CD4-positive, alpha-beta memory T cell (primary cell): ENCODE measurements at places on chromosomes 16 and 17. TPM values are rescaled to one million over a fixed set of nuclear protein-coding genes. Genes with fewer than 3 reads are reported as not detected.

Gene SRCAP
- 35.4 TPM for polyA plus RNA-seq

Gene TBC1D28
- polyA plus RNA-seq = not detected

Gene GINS2
- polyA plus RNA-seq = 0.55 TPM

Gene TPSB2
- polyA plus RNA-seq = not detected

- no peaks in the 10 kb centered on the region for H3K36me3 ChIP-seq
- H3K27ac ChIP-seq = no peak overlapping the region
- no peaks in the 10 kb centered on the region for H3K27me3 ChIP-seq
- no peak for DNase-seq
Measured at GRCh38 chr16:76125871-76126270, 151.3 kb upstream of the CNTNAP4 start.

DNA sequence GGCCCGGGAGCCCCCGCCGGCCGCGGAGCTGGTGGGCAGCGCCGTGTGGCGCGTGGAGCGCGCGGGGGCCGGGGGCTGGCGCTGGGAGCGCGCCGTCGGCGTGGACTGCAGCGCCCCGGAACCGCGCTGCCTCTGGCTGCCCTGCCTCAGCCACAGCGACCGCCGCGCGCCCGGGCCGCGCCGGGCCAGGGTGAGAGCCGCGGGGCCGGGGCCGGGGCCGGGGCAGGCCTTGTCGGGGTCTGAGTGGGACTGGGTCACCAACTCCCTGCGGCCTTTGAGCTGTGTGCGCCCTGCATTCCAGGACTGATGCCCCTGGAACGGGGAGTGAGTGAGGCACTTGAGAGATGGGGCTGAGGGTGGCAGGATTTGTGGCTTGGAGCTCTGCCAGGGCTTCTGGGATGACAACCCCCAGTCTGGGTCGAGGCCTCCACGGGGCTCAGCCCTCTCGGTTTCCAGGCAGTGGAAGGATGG lies 25.7 kb downstream of the ARHGAP23 start:
- DNase-seq = no peak
- H3K4me3 ChIP-seq = no peak overlapping the region
- H3K4me1 ChIP-seq = no peaks in the 10 kb centered on the region
- H3K27me3 ChIP-seq = peaks cover 10% of the 10 kb centered on the region
- no peaks in the 10 kb centered on the region for H3K36me3 ChIP-seq
- no peak overlapping the region for H3K27ac ChIP-seq

DNA sequence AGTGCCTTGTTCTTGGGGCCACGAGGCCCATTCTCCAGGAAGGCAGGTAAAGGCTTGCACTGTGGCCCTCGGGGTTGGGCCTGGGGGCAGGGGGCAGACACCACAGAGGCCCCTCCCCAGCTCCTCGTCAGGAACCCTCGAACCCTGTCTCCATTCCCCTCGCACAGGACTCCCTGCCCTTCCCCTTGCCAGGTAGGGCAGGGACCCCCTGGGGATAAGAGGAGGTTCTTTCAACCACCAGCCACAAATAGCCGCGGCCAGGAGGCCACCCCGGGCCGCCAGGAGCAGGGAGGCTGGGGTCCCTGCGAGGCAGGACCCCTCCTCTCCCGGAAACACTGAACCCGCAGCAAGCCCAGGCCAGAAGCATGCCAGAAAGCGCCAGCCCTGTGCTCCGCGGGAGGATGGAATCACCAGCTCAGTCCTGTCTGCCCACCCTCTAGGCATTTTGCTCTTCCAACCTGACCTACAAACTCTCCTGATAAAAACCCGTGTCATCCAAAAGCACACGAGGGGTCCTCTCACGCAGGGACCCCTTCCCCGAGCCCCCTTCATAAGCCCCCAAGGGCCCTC lies 45.6 kb downstream of the SLC47A1 start:
- no peaks in the 10 kb centered on the region for H3K4me1 ChIP-seq
- H3K36me3 ChIP-seq = no peaks in the 10 kb centered on the region
- no peak for DNase-seq

DNA sequence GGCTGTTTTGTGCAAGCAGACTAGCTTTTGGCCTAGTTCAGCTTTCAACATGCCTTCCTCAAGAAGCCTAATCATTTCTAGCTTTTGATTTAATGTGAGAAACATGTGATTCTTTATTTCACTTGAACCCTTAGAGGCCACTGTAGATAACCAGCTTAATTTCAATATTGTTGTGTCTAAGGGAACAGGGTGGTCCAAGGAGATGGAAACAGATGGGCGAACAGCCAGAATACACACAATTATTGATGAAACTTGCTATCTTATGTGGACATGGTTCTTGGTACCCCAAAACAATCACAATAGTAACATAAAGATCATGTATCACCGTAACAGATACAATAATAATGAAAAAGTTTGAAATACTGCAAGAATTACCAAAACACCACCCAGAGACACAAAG lies 4.8 kb downstream of the NPRL3 start:
- H3K27ac ChIP-seq = no peak overlapping the region
- H3K27me3 ChIP-seq = no peaks in the 10 kb centered on the region
- H3K4me1 ChIP-seq = peaks cover 14% of the 10 kb centered on the region

DNA sequence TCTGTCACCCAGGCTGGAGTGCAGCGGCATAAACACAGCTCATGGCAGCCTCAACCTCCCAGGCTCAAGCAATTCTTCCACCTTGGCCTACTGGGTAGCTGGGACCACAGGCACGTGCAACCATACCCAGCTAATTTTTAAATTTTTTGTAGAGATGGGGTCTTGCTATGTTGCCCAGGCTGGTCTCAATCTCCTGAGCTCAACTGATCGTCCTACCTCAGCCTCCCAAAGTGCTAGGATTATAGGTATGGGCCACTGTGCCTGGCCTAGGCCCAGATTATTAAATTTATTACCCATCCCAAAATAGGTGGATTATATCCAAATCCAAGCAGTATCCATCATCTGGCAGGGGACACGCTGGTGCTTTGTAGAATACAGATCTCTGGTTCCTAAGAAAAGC lies 53.8 kb downstream of the METTL16 start:
- no peak overlapping the region for H3K4me3 ChIP-seq
- H3K27me3 ChIP-seq = no peaks in the 10 kb centered on the region
- no peak overlapping the region for H3K27ac ChIP-seq
- H3K4me1 ChIP-seq = no peaks in the 10 kb centered on the region

DNA sequence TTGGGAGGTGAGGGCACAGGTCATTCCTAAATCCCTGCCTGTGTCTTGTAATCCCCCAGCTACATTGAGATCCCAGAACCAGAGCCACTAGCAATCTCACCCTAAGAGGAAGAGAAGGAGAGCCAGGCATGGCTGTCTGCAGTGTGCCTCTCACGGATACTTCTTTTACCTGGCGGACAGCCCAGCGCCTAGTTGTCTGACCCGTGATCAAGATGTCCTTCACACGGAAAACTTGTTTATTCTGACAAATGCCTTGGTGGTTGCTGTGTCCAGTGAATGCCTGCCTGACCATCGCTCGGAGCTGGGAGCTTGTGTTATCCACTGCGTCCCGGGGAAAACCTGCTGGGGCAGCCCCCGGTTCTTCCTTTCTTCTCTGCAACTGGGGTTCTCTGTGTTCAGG lies 140.5 kb upstream of the WSCD1 start:
- no peak overlapping the region for H3K27ac ChIP-seq
- H3K36me3 ChIP-seq = no peaks in the 10 kb centered on the region
- H3K27me3 ChIP-seq = no peaks in the 10 kb centered on the region
- no peaks in the 10 kb centered on the region for H3K4me1 ChIP-seq

DNA sequence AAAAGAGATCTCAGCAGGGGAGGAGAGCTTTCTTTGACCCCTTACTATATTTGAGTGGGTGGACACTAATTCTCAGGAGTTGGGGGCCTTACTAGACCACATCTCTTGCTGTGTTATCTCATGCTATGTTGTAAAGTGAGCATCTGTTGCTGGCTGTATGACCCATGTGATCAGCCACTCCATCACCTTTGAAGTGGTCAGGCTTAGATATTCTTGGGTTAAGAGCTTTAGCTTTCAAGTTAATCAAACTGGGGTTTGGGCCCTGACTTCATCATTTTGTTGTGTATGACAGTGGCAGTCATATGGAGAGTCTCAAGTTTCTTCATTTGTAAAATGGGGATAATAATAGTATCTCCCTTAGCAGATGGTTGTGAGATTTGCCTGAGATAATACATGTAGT lies 201.1 kb downstream of the FTO start:
- no peak for DNase-seq
- no peaks in the 10 kb centered on the region for H3K36me3 ChIP-seq
- H3K27me3 ChIP-seq = no peaks in the 10 kb centered on the region
- H3K4me1 ChIP-seq = no peaks in the 10 kb centered on the region
- no peak overlapping the region for H3K27ac ChIP-seq

DNA sequence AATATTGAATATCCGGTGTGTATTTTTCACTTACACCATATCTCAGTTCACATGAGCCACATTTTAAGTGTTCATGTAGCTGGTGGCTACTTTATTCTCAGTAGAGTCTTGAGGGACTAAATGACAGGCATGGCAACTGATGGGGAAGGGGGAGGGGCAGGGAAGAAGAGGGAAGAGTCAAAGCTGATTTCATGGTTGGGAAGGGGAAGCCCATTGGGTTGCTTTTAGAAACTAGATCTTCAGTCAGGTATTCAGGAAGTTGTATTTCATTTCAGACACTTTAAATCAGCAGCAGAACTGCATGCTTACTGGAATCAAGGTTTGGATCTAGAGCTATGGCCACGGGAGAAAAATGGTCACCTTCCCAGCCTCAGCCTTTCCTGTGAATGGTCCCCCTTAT lies 2.9 kb upstream of the WIPI1 start:
- no peaks in the 10 kb centered on the region for H3K36me3 ChIP-seq
- H3K4me3 ChIP-seq = peak overlapping the region; percentile 38
- H3K4me1 ChIP-seq = peaks cover 63% of the 10 kb centered on the region
- no peaks in the 10 kb centered on the region for H3K27me3 ChIP-seq
- no peak for DNase-seq
- H3K27ac ChIP-seq = peak overlapping the region; percentile 53

GRCh38 chr17:1170739-1171138 lies 9.0 kb downstream of the ABR start:
- no peaks in the 10 kb centered on the region for H3K27me3 ChIP-seq
- H3K36me3 ChIP-seq = no peaks in the 10 kb centered on the region
- H3K4me3 ChIP-seq = no peak overlapping the region
- no peak for DNase-seq
- H3K4me1 ChIP-seq = no peaks in the 10 kb centered on the region

- peak overlapping the region; percentile 33 for H3K27ac ChIP-seq
- no peaks in the 10 kb centered on the region for H3K27me3 ChIP-seq
- peaks cover 56% of the 10 kb centered on the region for H3K4me1 ChIP-seq
- no peak overlapping the region for H3K4me3 ChIP-seq
- H3K36me3 ChIP-seq = no peaks in the 10 kb centered on the region
- no peak for DNase-seq
Measured at GRCh38 chr17:82884341-82884969, 44.6 kb upstream of the ZNF750 start.

DNA sequence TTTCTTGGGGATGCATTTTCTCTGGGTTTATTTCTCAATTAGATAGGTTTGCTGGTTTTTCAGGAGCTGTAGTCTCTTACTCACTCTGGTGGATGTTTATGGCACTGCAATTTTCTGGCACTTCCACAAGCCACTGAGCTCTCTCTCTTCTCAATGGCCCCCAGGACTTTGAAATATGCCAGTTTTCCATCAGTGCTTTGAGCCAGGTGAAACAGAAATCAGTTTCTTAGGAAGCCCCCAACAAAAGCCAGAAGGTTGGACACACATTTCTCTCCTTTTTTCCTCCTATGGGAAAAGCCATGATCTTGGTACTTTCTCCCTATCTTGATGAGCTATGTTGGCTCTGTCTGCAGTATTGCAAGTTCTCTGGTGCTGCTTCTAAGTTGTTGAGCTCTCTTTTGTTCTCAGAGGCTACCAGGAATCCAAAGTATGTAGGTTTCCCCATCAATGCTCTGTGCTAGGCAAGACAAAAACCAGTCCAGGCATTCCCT lies 90.7 kb upstream of the SMIM36 start:
- no peaks in the 10 kb centered on the region for H3K4me1 ChIP-seq
- no peaks in the 10 kb centered on the region for H3K36me3 ChIP-seq

GRCh38 chr17:17786998-17787397 lies 49.8 kb downstream of the SREBF1 start:
- no peak overlapping the region for H3K4me3 ChIP-seq
- no peaks in the 10 kb centered on the region for H3K27me3 ChIP-seq
- peaks cover 19% of the 10 kb centered on the region for H3K4me1 ChIP-seq
- no peak overlapping the region for H3K27ac ChIP-seq
- no peaks in the 10 kb centered on the region for H3K36me3 ChIP-seq
- no peak for DNase-seq

- H3K36me3 ChIP-seq = no peaks in the 10 kb centered on the region
- H3K27me3 ChIP-seq = no peaks in the 10 kb centered on the region
- no peak overlapping the region for H3K27ac ChIP-seq
- no peak overlapping the region for H3K4me3 ChIP-seq
Measured at GRCh38 chr17:43353393-43353792, 45.4 kb upstream of the ARL4D start.

DNA sequence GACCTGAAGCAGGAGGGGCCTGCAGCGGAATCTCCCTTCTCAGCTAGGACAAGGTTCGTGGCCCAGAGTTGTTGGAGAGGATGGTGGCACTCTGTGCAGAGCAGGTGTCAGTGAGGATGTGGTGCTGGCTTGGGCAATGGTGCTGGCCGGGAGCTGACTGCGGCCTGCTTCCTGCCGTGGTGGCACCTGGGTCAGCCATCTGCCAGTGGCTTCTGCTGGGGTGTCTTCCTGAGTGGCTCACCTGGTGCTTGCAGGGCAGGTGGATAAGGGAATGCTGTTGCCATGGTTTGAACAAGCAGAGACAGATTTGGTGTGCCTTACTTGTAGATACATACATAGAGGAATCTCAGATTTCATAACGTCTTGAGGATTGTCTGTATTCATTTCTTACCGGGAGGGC lies 69.6 kb downstream of the SEC14L1 start:
- no peaks in the 10 kb centered on the region for H3K27me3 ChIP-seq
- H3K4me1 ChIP-seq = no peaks in the 10 kb centered on the region
- no peak overlapping the region for H3K4me3 ChIP-seq
- no peak for DNase-seq
